ENCODE measurements at places on chromosomes 7 and 10.

GRCh38 chr10:132905661-132906060 is 36.7 kb downstream of the CFAP46 start:
- no peak for DNase-seq

- no peak for DNase-seq
These were observed 106.7 kb downstream of the LRMDA start for GRCh38 chr10:75538144-75538543.

- no peak for DNase-seq
These were observed 127.8 kb upstream of the CDK6 start for GRCh38 chr7:92964141-92964540.

- DNase-seq = peak; percentile 19
These were observed 2.2 kb upstream of the ABHD11 start for GRCh38 chr7:73740771-73741170.

DNA sequence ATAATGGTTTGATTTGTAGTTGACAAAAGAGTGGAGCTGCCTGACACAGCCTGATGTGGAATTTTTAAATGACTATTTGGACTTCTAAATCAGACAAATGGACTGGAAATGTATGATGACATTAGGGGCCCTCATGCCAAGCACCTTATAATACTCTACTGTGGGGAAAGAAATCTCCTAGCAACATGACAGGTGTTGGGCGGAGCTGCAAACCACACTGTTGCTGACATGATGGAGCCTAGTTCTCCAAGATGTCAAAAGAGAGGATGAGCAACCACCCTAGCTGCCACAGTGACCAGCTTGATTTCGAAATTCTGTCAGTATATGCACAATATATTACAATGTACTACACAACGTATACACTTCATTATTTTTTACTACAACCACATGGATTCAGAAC is 65.8 kb downstream of the RHOBTB1 start:
- DNase-seq = no peak

GRCh38 chr7:41098846-41099245 is 604.0 kb downstream of the INHBA start:
- DNase-seq = no peak

DNA sequence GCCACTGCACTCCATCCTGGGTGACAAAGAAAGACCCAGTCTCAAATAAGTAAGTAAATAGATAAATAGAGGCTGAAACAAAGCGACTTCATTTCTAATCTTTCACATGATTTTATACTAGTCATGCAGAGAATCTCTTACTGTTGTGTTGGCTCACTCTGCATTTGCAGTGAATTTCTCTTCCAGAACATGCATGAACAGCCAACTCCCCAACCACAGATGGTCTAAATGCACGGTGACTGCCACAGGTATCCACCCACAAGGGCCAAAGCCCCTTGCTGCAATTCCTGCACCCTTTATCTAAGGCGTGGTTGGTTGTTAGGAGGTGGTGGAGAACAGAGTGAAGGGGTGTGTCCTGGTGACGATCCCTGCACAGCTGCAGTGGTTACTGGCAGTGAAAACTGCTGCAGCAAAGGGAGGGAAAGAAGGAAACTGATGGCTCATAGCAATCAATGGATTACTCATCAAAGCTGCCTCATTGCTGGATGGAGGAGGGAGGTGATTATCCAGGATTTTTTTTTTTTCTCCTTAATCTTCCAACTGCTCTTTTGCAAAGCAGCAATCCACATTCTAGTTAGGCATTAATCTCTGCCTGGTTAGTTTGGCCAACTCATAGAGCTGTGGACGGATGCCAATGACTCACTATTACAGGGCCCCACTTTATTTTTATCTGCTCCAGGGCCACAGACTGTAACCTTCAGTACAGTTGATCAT is 50.6 kb downstream of the PRTFDC1 start:
- no peak for DNase-seq

DNA sequence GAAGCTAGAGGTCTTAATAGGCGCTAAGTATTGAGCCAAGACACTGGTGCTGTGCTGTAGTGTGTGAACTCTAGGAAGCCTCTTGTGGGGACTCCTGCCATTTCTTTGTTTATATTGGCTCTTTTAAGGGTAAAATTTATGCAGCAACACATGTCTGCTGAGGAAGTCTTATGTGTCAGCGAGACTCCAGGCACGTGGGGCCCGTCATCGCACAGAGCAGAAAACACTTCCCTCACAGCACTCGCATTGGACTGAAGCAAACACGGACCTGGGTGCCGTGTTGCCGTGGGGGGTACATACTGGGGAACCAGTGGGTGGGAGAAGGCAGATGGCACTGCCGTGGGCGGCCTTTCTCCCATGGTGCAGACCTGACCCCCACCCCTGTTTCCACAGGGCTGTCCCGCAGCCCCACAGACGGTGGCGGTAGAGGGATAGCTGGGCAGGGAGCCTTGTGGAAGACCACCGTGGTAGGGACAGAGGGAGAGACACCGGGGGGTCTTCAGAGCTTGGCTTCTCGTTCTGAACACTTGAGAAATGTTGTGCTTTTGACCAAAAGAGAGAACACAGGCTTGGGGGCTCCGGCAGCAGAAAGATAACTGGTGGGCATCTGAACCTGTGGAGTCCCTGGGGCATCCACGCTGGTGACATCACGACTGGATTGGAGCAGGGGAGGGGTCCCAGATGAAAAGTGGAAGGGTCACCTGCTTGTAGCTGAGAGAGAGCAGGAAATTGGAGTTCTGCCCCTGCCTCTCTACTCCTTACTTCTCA is 284.7 kb upstream of the SHH start:
- DNase-seq = no peak

- DNase-seq = no peak
These were observed 59.8 kb upstream of the SMNDC1 start for GRCh38 chr10:110364531-110364937.

- DNase-seq = no peak
These were observed 64.4 kb downstream of the KLHDC10 start for GRCh38 chr7:130134726-130135125.

- no peak for DNase-seq
These were observed 134.1 kb downstream of the GFRA1 start for GRCh38 chr10:116138897-116139296.

- no peak for DNase-seq
These were observed 138.6 kb downstream of the NRF1 start for GRCh38 chr7:129750091-129750490.

DNA sequence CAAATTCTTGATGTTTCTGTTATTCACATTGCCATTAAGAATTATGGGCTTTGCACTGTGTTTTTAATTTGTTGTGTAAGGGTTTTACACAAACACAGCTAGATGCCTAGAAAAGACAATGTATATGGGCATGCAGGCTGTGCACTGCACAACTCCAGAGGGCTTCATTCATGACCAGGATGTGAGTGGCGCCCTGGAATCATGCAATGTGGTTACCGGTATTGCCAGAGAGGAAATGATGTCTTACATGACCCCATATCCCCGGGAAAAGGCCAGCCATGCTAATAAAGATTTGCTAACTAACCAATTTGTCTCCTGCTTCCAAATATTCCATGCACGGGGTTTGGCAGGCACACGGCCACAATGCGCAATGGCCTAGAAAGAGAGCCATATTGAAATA is 16.9 kb downstream of the KCNMA1 start:
- DNase-seq = no peak

- no peak for DNase-seq
These were observed 17.0 kb downstream of the FAM131B start for GRCh38 chr7:143345428-143345900.

- DNase-seq = no peak
These were observed 20.7 kb upstream of the ABLIM1 start for GRCh38 chr10:114678820-114679219.

- no peak for DNase-seq
These were observed 75.9 kb downstream of the ELMO1 start for GRCh38 chr7:37372750-37373149.

GRCh38 chr10:35563261-35563891 is 41.8 kb upstream of the GJD4 start:
- DNase-seq = peak; percentile 3

DNA sequence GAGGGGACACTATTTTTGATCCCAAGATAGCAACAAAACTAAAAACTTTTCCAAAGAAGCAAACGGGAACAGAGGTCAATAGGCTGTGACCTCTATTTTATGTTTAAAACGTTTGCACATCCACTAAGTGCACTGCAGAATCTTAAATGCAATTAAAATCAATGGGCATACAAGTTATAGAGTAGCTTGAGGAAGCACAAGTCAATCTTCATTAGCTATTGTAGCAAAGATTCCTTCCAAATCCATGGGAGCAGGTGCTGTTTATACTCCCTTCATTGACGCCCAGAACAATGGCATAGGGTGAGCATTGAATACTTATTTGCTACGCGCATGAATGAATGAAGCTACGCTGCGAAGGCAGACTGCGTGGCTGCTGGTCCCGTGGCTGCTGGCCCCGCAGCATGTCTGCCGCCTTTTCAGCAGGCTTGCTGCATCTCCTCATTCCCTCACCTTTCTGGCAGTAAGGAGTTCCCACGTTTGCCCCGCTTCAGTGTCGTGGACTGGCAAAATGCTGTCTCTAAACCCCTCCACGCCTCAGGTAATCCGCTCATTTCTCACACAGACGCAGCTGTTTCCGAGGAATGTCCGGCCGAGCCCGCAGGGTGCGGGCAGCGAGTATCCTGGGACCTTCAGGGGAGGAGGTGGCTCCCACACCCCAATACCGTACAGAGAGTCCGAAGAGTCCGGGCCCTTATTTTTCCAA is 754 bp upstream of the PHYHIPL start:
- DNase-seq = no peak

DNA sequence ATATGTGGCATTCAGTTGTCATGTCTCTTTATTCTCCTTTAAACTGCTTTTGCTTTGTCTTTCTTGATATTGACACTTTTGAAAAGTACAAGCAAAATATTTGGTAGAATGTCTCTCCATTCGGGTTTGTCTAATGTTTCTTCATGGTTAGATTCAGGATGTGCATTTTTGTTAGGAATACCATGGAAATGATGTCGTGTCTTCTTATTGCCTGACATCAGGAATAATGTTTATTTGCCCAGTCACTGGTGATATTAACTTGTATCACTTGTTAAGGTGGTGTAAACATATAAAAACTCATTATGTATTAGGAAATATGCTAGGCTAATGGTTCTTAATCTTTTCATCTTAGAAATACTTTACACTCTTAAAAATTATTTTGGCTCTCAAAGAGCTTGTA is 43.4 kb downstream of the CDK1 start:
- no peak for DNase-seq

DNA sequence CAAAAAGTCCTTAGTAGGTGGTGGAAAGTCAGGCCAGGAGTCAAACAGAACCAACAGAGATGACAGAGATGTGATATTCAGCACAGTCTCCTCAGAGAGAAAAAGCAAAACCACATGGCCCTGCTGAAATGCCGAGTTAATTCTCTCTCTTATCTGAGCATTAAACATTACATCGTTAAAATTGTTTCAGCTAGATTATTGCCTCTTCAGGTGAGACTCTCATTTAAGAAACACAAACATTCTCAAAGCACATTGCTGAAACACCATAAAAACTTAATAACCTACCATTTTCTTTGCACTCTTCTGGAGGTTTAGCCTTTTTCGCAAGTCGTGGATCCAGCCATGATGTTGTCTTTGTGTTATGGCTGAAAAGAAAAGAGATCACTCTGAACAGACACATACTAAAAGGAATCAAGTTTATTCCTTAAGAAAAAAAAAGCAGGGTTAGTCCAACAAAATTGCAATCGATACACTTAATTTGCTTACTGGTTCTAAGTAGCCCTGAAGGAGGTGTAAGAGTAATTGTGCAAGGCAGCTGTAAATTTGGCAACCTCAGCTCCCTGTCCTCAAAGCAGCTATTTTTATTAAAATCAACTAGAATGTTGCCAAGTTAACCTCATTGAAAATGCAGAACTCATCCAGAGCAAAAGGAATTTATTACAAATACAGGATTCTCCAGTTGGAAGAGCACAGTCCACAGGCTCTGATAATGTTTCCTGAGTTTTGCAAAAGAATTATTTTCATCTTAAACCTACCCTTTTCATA is 691.1 kb downstream of the PHTF2 start:
- peak; percentile 26 for DNase-seq

- peak; percentile 42 for DNase-seq
These were observed 33.4 kb upstream of the VWDE start for GRCh38 chr7:12436896-12437535.

DNA sequence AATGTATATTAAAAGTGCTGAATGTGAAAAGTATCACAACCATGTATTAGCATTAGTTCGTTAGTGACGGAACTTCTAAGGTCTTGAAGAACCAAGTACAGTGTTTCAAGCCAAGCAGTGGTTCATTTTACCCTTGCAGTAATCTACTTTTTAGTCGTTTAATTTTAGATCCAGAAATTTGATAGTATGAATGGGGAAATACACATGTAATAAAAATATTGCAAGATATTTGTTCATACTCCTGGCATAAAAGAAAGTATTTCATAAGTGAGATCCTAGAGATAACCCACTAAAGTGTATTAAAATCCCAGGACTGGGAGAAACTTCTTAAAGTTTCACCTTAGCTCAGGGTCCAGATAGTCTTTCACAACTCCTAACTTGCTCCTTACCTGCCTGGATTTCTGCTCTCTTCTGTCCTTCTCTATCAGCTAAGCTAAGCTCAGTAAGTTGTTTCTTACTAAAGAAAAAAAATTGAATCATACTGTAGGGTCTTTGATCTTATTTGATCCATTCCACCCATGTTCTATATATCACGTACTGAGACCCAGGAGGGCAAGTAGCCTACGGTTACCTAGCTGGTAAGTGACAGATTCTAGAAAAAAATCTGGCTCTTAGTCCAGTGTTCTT is 1.5 kb downstream of the BCAP29 start:
- no peak for DNase-seq

DNA sequence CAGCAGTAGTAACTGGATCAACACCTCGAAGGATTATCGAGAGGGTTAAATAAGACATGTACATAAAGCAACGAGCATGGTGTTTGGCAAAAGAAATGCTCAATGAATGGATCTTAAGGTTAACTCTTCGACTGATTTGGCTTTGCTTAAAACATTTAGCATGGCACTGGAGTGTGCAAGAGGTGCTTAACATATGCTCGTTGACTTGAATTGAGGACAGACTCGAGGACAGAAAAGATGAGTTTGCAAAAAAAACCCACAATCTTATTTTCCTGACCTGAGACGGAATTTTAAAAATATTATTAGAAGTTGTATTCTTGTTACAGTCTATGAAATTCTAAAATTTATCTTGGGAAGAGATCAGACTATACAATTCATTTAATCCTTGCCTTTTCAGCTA is 49.4 kb upstream of the ST8SIA6 start:
- no peak for DNase-seq

Data from NCI-H2029 treated with DMSO at 0.1 percent for 48 hours (cell line).